ENCODE measurements at places on chromosomes 7 and 10. TPM values are rescaled to one million over a fixed set of nuclear protein-coding genes. Genes with fewer than 3 reads are reported as not detected.

Gene SFTPA1
- total RNA-seq: not detected

Gene TMEM236
- 0.07 TPM for total RNA-seq

Gene CD36
- 0.18 TPM for total RNA-seq

Gene NKX6-2
- 0.31 TPM for total RNA-seq

Gene ASZ1
- total RNA-seq: not detected

Gene SPDYE1
- not detected for total RNA-seq

Gene CYP26C1
- 0.35 TPM for total RNA-seq

Gene MBL2
- not detected for total RNA-seq

Gene TPK1
- 8.3 TPM for total RNA-seq

Gene PCLO
- 4.2 TPM for total RNA-seq

GRCh38 chr7:129401967-129402860 lies 32.0 kb upstream of the STRIP2 start:
- DNase-seq: peak; percentile 55

- no peak for DNase-seq
These were observed 71.0 kb upstream of the STK17A start for GRCh38 chr7:43511769-43512515.

GRCh38 chr10:4770801-4771553 lies 55.0 kb upstream of the AKR1E2 start:
- no peak for DNase-seq

- DNase-seq: no peak
These were observed 287.1 kb upstream of the NEBL start for GRCh38 chr10:21184216-21184615.

DNA sequence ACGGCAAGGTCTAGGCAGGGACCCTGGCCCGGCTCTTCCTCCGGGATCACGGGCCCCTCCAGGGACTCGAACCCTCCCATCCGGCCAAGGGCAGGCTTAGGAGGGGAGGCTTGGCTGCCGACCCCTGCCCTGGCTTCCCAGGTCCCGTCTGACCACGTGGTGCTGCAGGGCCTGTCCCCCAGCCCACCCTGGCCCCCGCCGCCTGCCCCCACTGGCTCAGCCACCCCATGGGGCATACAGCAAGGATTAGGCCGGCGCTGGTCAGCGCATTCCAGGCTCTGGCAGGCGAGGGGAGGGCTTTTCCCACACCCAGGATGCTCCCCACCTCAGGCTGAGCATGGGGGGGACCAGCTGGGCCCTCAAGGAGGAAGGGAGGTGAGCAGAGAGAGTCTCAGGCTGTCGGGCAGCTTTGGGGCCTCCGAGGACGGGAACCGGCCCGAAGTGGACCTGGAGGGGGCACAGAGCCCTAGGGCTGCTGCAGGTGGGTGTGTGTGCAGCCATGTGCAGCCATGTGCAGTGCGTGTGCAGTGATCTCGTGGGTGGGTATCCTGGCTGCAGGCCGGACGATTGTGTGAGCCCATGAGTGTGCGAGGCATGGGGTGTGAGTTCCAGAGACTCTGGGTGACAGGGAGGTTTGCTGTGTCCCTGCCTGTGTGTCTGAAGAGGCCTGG lies 713 bp upstream of the GRIFIN start:
- peak; percentile 58 for DNase-seq

DNA sequence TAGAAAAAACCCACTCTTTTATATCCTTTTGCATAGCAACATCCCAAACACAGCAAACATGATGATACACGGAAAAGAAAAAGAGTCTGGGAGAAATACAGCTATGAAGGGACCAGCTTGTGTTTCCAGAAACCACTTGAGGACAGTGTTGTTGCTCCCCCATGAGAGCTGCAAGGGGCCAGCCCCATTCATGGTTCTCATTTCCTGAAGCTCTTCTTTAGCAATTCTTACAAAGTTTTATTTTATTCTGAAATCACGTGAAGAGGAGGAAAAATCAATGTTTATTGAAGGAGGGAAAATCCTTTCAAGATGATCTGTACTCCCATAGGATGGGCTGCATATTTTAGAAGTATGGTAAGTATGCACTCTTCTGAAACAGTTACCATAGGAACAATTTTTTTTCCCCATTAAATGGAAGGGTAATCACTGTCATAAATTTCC lies 17.5 kb upstream of the PRTFDC1 start:
- no peak for DNase-seq

DNA sequence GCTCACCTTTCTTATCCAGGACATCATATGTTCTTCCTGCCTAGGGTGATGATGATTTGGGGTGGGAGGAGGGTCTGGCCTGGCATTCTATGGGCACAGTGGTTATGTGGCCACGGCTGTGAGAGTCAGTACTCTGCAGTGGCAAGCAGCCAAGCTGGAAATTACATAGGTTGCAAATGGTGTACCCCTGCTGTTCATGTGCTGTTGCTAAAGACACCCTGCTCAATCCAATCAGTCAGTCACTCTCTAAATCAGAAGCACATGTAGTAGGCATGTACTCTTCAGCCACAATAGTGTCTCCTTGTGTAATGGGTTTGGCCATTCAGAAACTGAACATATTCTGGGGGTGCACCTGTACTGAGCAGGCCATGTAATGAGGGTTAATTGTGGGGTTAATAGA lies 449.1 kb upstream of the ANKRD30A start:
- no peak for DNase-seq

- no peak for DNase-seq
These were observed 216.8 kb upstream of the CCDC6 start for GRCh38 chr10:60123172-60123571.

DNA sequence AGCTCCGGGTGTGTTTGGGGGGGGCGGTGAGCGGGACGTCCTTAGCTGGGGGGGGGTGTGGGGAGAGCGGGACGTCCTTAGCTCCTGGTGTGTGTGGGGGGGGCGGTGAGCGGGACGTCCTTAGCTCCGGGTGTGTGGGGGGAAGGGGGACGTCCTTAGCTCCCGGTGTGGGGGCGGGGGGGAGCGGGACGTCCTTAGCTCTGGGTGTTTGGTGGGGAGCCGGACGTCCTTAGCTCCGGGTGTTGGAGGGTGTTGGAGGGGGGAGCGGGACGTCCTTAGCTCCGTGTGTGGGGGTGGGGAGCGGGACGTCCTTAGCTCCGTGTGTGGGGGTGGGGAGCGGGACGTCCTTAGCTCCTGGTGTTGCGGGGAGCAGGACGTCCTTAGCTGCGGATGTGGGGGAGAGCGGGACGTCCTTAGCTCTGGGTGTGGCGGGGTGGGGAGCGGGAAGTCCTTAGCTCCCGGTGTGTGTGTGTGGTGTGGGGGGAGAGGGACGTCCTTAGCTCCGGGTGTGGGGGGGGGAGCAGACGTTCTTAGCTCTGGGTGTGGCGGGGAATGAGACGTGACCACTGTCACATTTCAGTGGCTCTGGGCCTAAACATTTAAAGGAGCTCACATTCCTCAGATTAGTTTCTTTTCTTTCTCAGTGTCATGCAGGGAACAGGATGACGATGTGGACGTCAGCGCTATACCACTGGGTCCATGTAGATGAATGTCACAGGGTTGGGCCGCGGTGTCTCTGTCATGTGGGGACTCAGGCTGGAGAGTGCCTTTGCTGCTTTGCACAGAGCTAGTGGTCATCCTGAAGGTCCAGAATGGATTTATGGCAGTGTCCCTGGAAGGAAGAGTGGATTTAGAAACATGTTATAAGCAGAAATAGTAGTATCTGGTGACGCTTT lies 7.5 kb downstream of the DYNC2I1 start:
- peak; percentile 70 for DNase-seq

DNA sequence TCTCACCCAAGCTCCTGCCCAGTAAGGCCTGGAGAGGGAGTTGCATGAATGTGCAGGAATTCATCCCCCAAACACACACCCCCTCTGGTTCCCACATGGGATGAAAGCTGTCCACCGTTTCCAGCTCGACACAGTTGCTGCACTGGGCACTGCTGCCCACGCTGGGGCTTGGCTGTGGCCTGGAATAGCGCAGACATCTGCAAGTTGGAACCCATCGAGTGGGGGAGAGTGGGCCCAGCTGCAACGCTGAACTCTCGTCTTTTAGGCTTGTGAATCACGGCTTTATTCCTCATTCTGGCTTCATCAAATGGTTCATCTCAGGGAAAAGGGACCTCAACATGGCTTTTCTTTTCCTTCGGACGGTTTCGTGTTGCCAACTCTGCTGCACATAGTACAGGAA lies 264.7 kb downstream of the DNAJB6 start:
- DNase-seq: no peak

GRCh38 chr10:128095753-128096469 lies 30.3 kb downstream of the MKI67 start:
- no peak for DNase-seq

GRCh38 chr10:92074126-92074887 lies 150.7 kb downstream of the BTAF1 start:
- no peak for DNase-seq

DNA sequence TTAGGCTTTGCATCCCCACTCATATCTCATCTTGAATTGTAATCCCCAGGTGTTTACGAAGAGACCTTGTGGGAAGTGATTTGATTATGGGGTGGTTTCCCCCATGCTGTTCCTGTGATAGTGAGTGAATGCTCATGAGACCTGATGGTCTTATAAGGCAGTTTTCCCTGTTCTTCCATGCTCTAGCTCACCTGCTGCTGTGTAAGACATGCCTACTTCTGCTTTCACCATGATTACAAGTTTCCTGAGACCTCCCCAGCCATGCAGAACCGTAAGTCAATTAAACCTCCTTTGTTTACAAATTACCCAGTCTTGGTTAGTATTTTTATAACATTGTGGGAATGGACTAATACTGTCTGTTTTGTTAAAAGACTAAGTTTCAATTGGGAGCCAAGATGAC lies 35.3 kb upstream of the ZNF92 start:
- peak; percentile 57 for DNase-seq

GRCh38 chr7:35024298-35024697 lies 13.0 kb downstream of the DPY19L1 start:
- DNase-seq: no peak

DNA sequence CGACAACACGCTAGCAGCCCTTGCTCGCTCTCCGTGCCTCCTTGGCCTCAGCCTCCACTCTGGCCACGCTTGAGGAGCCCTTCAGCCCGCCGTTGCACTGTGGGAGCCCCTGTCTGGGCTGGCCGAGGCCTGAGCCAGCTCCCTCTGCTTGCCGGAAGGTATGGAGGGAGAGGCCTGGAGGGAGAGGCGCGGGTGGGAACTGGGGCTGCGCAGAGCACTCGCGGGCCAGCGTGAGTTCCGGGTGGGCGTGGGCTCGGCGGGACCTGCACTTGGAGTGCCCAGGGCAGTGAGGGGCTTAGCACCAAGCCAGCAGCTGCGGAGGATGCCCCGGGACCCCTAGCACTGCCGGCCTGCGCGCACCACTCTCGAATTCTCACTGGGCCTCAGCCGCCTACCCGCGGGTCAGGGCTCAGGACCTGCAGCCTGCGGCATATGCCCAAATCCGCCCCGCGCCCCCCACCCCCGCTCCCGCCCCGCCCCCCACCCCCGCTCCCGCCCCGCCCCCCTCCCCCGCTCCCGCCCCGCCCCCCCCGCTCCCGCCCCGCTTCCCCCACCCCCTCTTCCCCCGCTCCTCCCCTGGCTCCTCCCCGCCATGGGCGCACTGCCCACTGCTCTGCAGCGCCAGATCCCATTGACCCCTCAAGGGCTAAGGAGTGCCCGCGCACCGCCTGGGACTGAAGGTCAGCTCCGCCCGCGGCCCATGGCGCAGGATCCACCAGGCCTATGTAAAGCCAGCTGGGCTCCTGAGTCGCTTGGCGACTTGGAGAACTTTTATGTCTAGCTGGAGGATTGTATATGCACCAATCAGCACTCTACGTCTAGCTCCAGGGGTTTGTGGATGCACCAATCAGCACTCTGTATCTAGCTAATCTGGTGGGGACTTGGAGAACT lies 15.9 kb upstream of the ACBD5 start:
- no peak for DNase-seq

DNA sequence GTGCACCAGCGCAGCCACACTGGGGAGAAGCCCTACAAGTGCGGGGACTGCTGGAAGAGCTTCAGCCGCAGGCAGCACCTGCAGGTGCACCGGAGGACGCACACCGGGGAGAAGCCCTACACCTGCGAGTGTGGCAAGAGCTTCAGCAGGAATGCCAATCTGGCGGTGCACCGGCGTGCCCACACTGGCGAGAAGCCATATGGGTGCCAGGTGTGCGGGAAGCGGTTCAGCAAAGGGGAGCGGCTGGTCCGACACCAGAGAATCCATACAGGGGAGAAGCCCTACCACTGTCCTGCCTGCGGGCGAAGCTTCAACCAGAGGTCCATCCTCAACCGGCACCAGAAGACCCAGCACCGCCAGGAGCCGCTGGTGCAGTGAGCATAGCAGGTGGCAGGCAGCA lies 12.9 kb downstream of the ZSCAN25 start:
- DNase-seq: no peak

- peak; percentile 65 for DNase-seq
These were observed 92.8 kb upstream of the TAC1 start for GRCh38 chr7:97639036-97639435.

DNA sequence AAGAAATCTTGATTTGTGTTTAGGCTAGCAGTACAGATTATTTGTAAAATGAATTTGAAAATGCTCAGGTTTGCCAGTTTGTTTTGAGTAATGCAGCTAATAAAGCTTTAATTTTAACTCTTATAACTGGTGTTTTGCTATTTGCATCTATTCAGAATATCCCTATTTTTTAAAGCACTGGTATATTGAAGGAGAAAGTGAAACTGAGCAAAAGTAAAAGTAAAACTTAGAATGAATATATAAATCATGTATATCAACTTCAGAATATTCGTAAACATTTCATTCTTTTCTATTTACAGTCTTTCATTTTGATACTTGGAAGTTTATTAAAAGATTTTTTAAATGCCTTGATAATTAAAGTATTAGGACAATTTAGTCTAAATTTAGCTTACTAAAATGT lies 26.2 kb downstream of the TASOR2 start:
- no peak for DNase-seq

- no peak for DNase-seq
These were observed 9.9 kb downstream of the HABP2 start for GRCh38 chr10:113562704-113563103.

DNA sequence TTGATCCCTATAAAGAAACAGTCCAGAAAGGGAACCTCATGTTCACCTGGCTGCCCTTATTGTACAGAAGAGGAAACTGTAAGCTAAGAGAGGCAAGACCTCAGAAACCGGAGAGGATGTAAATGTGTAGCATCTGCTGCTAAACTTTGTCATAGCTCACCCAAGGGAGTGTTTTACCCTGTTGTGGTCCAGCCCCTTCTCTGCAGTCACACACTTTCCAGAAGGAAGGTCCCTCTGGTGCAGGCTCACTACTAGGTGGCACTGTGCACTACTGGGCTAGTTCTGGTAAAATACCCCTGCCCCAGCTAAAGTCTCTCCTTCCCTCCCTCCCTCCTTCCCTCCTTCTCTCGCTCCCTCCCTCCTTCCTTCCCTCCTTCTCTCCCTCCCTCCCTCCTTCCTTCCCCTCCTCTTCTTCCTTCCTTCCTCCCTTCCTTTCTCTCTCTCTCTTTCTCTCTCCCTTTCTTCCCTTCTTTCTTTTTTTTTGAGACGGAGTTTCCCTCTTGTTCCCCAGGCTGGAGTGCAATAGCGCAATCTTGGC lies 42.5 kb upstream of the LCOR start:
- no peak for DNase-seq

- no peak for DNase-seq
These were observed 207.6 kb downstream of the FRMD4A start for GRCh38 chr10:14123139-14123538.

DNA sequence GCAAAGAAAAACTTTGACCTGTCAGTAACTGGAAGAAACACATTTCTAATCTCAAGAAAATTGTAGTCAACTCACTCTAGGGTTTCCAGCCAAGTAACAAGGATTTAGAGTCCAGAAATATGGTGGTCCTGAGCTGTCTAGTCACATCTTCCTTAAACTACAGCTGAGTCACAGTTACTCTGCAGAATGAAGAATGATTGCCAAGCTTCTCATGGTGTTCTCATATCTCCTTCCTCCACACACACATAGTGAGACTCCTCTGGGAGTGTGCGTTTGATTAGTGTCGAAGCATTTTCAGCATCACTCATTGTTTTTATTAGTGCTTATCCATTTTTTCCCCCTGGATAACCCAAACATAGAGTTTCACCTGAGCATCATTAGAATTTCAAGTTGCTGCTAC lies 93.1 kb upstream of the CXCL12 start:
- DNase-seq: no peak

Measured in endodermal cell (in vitro differentiated cells).